ENCODE measurements at places on chromosomes 13 and 19.

GRCh38 chr19:32573492-32573794 is 7.5 kb upstream of the PDCD5 start:
- H3K36me3 ChIP-seq: no peaks in the 10 kb centered on the region
- H3K4me1 ChIP-seq: peaks cover 5% of the 10 kb centered on the region
- no peak overlapping the region for H3K4me3 ChIP-seq
- DNase-seq: no peak
- H3K27me3 ChIP-seq: no peaks in the 10 kb centered on the region

- peak; percentile 12 for DNase-seq
- H3K4me1 ChIP-seq: peaks cover 12% of the 10 kb centered on the region
- peak overlapping the region; percentile 44 for H3K27ac ChIP-seq
These were observed 7.3 kb upstream of the PTPRH start for GRCh38 chr19:55216461-55217198.

- H3K27me3 ChIP-seq: no peaks in the 10 kb centered on the region
- peak overlapping the region; percentile 96 for H3K4me3 ChIP-seq
- peak overlapping the region; percentile 99 for H3K27ac ChIP-seq
- DNase-seq: peak; percentile 85
- H3K4me1 ChIP-seq: peaks cover 44% of the 10 kb centered on the region
These were observed 966 bp downstream of the JUNB start for GRCh38 chr19:12792051-12792852.

DNA sequence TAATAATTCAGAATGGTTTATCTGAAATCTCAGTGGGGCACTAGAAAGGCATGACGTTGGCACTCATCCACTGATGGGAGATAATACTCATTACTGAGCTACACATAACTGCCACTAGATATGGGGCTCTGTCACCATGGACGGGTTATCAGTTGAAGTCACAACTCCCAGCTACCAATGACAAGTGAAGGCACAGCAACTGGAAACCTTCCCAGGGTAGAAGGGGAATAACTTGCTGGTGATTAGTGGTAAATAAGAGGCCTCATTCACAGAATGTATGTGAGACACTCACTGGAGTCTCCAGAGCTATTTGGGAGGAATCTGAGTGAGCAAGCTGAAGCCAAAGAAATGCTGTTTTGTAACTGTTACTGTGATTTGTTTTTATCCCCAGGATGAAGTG is 249.6 kb downstream of the ENOX1 start:
- H3K36me3 ChIP-seq: no peaks in the 10 kb centered on the region
- no peak overlapping the region for H3K27ac ChIP-seq
- DNase-seq: no peak
- no peaks in the 10 kb centered on the region for H3K27me3 ChIP-seq
- H3K4me1 ChIP-seq: no peaks in the 10 kb centered on the region

- H3K4me1 ChIP-seq: peaks cover 15% of the 10 kb centered on the region
- no peaks in the 10 kb centered on the region for H3K27me3 ChIP-seq
- H3K4me3 ChIP-seq: no peak overlapping the region
- H3K27ac ChIP-seq: no peak overlapping the region
- H3K36me3 ChIP-seq: no peaks in the 10 kb centered on the region
- DNase-seq: no peak
These were observed 2.3 kb upstream of the MICU2 start for GRCh38 chr13:21606251-21606650.

Measured in CD8-positive, alpha-beta memory T cell (primary cell).